ENCODE measurements at places on chromosomes 16 and 17.

- no peak for DNase-seq
Measured at GRCh38 chr17:61806936-61807335, 56.4 kb downstream of the BRIP1 start.

- DNase-seq = no peak
Measured at GRCh38 chr17:79840269-79840988, 1.2 kb upstream of the CBX4 start.

DNA sequence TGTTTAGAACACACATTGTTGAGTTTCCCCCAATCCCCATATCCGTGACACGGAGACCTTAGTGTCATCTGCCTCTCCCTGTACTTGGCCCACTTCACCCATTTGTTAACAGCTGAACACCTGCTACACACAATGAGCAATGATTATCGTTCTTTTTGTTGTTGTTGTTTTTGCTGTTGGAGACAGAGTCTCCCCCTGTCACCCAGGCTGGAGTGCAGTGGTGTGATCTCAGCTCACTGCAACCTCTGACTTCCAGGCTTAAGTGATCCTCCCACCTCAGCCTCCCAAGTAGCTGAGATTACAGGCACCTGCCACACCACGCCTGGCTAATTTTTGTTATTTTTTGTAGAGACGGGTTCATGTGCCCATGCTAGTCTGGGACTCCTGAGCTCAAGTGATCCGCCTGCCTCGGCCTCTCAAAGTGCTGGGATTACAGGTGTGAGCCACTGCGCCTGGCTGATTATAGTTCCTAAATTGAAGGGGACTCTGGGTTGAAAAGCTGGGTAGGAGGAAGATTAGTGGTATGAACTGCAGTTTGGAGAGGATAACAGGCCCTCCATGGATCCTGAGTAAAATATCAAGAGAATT is 21.6 kb downstream of the NDE1 start:
- no peak for DNase-seq

DNA sequence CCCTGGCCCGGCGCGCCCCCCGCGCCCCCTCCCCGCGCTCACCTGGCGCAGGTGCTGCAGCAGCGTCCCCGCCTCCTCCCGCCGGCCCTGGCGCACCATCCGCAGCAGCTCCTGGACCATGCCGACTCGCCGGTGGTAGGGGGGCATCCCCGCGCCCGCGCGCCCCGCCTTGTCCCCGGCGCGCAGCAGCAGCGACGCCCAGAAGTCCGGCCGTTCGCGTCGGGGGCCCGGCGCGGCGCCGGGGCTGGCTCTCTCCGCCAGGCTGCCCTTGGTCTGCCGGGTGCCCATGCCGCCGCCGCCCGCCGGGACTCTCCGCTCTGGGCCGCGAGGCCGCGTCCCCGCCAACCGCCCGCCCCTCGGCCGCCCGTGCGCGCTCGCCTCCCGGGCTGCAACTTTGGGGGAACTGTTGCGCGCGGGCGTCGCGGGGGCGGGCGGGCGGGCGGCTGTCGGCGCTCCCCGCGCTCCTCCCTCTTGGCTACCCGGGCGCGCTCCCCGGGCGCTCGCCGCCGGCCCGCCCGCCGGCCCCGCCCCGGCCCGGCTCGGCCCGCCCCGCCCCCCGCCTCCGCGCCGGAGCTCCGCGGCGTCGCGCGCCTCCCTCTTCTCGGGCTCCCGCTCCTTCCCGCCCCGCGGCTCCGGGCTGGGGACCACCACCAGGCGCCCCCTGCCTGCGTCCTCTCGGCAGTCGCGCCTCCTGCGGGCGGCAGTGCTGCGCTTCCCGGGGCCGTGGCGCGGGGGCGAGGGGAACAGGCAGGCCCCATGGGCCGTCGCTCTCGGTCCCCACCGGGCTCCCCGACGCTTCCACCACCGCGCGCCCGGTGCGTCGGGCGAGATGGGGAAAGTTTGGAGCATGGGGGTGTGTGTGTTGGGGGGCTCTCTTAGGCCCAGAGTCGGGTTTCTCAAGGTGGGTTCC is at the start of gene LRRC75A:
Gene LRRC75A, minus strand, starts transcription at position 491 of the 910 bp plus-strand sequence. Its CDS starts 203 bp downstream, at position 288.
- no peak for DNase-seq

DNA sequence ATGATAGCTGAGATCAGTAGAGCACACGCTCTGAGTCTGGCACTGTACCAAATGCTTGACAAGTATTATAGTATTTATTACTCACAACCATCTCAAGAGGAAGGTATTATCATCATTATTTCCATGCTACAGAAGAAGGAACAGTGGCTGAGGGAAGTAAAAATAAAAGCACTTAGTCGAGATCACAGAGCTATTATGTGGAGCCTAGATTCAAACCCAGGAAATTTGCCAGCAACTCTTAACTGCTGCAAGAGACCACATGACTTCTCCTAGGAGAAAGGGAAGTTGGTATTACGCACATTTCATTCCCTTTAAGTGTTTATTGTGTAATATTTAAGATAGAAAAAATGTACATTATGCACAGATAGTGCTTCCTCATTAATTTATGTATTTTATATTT is 1.0 kb upstream of the RHOT1 start:
- peak; percentile 29 for DNase-seq

- DNase-seq = no peak
Measured at GRCh38 chr17:44961921-44962350, 6.2 kb downstream of the C1QL1 start.

- no peak for DNase-seq
Measured at GRCh38 chr17:61260071-61260797, 139.4 kb upstream of the TBX2 start.

DNA sequence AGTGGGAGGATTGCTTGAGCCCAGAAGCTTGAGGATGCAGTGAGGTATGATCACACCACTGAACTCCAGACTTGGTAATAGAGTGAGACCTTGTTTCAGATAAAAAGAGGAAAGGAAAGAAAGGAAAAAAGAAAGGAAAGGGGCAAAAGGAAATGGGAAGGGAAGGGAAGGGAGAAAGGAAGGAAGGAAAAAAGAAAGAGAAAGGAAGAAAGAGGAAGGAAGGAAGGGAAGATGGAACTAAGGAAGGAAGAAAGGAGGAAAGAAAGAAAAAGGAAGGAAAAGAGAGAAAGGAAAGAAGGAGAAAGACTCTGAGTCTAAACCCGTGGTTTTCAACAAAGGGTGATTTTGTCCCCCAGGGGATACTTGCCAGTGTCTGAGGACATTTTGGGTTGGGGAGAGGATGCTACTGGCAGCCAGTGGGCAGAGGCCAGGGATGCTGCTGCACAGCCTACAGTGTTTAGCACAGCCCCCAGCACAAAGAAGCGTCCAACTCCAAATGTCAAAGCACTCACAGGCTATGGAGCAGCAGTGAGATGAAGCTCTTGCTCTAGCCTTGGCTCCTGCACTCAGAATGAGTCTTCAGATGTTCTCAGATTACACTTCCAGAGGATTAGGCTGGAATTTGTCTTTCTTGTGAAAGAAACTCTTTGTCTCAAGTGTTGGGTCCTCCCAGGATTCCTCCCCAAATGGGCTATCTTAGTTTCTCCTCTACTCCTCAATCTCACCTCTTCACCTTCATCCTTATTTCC is 64.2 kb downstream of the BMERB1 start:
- DNase-seq = peak; percentile 52

DNA sequence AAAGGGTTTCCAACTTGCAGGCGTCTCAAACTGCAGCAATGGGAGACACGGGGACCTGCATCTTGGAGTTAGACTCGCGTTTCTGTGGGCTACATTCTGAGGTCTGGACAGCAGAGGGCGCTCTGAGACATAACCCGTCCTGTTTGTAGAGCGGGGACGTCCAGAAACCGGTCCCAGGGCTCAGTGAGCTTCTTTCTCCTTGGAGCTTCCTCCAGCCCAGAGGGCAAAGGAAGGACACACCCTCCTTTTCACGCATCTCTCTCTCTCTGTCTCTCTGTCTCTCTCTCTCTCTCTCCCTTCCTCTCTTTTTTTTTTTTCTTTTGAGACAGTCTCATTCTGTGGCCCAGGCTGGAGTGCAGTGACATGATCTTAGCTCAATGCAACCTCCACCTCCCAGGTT is 19.8 kb downstream of the COX4I1 start:
- peak; percentile 73 for DNase-seq

DNA sequence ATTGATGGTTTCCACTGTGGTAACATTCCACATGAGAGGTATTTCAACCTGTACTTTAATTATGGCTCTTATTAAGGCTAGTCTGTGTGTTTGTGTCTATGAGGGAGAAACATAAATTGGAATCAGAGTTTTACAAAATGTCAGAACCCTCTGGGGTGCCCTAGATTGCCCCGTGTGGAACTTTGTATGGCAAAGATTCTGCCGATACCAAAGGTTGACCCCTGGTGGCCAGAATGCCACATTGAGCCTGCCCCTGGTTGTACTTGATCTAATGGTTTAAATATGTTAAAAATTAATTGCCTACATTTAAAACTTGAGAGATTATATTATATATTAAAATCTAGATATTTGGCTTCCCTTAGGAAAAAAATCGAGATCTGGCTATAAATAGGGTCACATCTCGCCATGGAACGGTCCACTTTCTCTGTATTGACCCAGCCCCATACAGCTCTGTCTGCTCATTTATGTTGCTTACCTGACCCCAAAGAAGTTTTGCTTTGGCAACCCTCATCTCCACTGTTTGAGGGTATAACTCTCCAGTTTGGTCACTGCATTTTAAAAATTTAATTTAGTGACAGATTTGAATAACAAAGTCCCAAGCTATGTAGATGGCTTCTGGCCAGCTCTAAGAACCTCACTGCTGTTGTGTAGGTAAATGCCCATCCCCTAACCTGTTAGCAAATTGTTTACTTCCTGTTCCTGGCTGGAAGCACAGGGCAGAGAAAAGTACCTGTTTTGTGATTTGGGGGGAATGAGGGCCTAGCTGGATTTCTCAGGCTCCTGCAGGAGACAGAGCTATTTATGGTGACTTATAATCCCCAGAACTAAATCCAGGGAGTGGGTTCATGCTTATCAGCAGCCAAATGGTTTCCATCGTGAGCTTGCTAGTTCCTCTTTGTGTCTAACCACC is 95.0 kb downstream of the PLCG2 start:
- DNase-seq = peak; percentile 26

DNA sequence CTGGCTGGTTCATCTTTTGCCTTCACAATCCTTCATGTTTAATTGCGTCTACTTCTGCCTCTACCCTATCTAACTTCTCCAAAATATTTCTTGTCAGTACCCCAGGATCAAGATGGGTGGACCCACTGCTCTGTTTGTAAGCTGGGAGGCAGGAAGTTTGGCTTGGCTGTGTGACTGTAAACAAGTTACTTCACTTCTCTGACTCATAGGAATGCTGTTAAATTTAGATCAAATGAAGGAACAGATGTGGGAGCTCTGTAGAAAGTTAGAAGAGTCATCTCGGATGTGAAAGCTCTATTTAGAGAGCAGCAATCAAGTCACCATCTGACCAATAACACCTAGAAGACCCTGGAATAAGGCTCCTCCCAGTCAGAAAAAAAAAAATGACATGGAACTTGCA is 55.2 kb upstream of the MRTFB start:
- peak; percentile 55 for DNase-seq

DNA sequence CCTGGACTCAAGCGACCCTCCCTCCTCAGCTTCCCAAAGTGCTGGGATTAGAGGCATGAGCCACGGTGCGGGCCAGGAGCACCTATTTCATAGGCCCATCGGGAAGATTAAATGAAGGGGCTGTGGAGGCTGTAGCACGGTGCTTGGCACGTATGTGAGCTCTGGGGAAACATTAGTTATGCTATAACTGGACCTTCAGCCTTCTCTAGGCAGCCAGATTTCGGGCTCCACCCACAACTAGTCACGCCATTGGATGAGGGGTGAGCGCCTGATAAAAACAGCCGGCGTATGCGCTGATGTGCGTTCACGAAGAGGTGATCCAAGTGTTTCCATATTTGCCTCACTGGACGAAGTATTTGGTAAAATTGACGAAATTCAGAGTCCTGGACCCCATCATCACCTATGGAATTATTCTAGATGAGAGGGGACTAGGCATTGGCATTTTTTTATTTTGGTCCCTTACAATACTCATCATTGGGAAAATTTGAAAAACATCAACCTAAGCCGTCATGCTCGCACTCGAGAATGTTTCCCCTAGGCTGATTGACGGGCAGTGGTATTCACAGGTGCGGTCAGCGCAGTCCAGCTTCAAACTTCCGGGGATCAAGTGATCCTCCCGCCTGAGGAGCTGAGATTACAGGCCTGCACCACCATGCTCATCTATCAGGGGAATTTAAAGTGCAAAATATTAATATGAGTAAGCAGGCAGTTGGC is 1.8 kb upstream of the ANKRD11 start:
- no peak for DNase-seq

DNA sequence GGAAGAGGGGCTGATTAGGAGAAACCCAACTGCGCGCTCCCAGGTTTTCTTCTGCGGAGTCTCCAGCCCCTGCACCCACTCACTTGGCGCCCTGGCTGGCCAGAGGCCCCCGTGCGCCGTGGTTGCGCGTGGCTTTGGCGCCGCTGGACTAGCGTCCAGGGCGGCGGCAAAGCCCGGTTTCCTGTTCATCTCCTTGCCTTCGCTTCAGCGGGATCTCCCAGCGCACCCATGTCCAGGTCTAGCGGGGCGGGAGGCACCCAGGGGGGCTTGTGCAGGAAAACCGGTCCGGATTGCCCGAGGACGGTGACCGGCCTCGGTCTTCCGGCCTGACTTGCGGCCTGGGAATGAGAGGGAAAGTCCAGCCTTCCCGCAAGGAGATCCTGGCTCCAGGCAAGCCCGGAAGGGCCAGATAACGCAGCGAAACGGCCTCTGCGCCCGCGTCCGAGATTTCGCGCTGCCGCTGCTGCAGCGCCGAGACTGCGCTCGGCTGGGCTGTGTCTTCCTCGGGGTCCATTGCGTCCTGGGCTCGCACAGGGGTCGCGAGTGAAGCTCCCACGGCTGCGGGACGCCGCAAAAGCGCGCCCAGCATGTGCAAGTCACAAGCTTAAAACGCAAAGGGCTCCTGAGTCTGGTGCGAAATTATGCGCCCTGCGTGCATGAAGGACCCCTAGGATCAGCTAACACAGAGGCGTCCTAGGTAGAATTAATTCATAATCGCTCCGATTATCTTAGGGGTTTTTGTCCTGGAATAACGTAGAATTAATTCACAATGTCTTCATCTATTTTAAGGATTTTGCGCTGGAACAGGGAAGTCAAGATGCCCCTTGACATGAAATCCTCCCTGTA is 5.7 kb downstream of the FOXF1 start:
- no peak for DNase-seq

GRCh38 chr16:1021553-1022160 is 40.1 kb downstream of the SOX8 start:
- DNase-seq = no peak

DNA sequence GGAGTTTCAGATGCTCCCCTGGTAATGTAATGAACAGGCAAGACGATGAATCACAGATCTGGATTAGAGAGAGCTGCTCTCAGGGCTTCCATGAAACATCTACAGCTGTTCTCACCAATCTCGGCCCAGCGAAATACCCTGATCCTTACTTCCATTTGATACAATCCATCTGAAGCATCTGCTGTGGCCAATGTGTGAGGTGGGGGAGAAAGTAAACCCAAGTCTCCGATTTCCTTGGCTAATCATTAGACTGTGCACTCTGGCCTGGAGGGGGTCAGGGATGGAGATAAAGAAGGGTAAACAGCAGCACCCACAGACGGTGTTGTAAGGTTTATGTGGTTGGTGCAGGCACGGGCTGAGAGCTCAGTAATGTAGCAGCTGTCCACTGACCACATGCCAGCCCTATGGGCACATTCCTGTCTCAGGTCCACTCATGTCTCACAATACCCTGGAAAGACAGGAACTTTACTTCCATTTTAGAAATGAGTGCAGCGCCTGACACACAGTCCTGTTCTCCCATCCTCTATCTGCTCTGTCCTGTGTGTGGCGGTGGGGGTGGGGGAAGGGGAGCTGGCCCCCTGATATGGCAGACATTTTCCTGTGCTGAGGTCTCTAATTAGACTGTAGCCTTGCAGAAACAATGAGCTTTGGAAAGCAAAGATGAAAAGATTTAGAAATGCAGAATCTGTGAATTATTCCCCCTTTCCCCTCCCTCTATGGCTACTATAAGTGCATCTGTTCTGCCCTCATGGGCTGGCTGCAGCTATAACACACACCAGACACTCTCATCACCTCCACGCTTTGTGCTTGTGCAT is 48.3 kb upstream of the ERN1 start:
- DNase-seq = no peak

All from HT1080 (cell line).